ENCODE measurements at places on chromosomes 5 and 9.

GRCh38 chr5:181120306-181120705 is 10.7 kb downstream of the OR2V1 start:
- no peak for DNase-seq

GRCh38 chr5:36635721-36636390 is 29.4 kb downstream of the SLC1A3 start:
- DNase-seq: no peak

GRCh38 chr9:108282872-108283271 is 572.9 kb downstream of the ACTL7B start:
- no peak for DNase-seq

DNA sequence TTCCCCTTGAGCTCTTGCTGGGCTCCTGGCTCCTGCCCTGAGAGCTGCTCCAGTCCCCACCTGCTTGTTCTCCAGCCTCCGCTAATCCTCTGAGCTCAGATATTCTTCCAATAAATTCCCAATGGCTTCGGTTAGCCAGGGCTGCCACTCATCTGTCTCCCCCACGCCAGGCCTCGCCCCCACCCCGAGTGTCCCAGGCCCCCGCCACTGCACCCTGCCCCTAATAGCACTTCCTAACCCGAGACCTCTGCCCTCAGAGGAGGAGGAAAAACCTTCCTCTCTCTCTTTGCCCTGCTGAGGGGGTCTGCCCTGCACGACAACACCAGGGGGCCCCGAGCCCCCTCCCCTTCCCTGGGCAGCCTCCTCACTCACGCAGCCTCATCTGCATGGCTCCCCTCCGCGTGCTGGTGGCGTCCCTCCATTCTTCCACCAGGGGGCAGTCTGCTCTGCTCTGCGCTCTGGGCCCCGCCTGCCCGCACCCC is 5.4 kb upstream of the LCN15 start:
- DNase-seq: peak; percentile 60

DNA sequence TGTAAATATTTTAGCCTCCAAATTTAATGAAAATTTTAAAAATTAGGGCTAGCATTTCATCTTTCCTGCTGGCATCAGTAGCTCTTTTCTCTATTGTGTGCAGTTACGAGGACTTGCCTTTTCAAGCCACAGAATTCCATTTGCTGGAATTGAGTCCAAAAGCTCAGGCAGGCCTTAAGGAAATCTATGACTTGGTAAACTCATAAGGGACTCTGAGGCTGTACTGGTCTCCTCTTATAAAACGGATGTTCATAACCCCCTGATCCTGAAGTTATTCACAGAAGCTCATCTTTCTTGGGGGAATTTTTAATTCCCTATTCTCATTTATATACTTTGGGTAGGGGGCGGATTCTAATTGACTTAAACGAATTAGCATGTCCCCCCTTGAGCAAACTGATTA is 23.4 kb downstream of the ANKRA2 start:
- no peak for DNase-seq

All from LoVo (cell line).